ENCODE measurements at places on chromosomes 13 and 19.
A peak's percentile ranks its signal among the peaks of the same experiment; 100 is the strongest.

DNA sequence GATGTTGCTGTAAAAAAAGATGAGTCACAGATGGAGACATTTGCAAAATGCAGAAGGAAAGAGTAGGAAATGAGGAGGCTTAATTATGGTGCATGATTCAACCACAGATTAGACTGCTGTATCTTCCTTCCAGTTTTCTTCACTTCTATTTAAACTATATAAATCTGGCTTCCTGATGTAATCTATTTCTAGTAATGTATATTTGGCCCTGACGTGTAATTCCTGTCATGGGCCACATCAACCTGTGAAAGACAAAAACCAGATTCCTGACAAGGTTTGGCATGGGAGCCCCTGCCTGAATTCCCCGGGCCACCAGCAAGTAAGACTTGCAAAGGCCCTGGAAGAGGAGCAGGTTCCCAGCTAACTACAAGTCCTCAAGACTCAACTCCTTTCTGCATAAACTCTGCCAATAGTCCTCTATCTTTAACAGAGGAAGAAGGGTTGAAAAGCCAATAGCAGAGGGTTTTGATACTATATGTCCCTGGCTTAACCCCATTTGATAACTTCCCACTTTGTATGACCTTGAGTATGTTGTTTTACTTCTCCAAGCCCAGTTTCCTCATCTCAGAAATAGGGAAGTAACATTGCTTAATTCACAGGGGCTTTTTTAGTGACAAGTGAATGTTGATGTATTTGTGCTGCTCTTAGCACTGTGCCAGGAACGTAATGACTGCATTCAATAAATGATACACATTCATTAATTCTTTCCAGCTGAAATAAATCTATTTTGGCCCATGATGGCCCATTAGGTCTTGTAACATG is 172.7 kb downstream of the SPRY2 start:
- no peak for DNase-seq

DNA sequence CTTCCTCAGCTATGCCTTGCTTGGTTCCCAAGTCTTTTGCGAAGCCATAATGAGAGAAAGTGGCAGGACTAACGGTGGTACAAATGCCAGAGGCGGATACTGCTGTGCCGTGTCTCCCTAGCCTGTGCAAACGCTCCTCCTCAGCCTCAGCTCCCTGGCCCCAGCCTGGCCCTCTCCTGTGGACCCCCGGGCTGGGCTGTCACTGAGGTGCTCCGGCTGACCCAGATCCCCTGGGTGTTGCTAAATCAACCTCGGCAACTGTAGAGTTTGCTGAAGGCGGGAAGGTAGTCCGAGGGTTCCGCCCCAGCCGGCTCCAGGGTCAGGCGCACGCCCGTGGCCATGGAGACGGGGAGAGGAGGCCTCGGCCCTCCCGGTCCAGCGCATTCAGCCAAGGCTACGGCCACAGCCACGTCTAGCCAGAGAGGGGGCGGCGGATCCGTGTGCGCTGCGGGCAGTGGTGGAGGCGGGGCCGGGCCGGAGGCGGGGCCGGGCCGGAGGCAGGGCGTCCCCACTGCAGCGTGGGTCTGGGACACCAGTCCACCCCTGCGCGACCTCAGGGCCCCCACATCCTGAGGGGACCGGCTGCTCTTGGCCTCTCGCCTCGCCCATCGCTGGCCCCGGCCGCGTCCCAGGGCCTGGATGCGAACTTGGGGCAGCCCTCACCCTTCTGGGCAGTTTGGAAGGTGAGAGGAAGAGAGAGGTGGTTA is 16.4 kb upstream of the ZNF492 start:
- DNase-seq, result peak; percentile 35

- DNase-seq, result no peak
These were observed 10.9 kb downstream of the ACP4 start for GRCh38 chr19:50801107-50801506.

- no peak for DNase-seq
These were observed 4.0 kb upstream of the HCN2 start for GRCh38 chr19:585551-586110.

DNA sequence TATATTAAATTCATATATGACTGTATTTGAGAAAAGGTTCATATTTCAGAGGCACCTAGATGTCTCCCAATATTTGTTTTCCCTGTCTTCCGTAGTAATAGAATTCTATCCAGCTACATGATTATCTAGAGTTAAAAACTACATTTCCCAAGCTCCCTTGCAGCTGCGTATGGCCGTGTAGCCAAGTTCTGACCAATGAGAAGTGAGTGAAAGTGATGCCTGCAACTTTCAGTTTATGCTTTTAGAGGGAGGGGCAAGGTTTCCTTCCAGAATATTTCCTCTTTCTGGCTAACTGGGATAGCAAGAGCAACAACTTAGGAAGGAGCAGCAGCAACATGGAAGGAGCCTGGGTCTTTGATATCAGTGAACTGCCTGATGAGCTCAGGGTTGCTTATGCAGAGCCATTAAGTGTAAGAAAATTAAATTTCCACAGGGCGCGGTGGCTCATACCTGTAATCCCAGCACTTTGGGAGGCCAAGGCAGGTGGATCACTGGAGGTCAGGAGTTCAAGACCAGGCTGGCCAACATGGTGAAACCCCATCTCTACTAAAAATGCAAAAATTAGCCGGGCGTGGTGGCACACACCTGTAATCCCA is 23.2 kb upstream of the CYP2A13 start:
- no peak for DNase-seq

- no peak for DNase-seq
These were observed 70.1 kb upstream of the IPO5 start for GRCh38 chr13:97883396-97883795.

DNA sequence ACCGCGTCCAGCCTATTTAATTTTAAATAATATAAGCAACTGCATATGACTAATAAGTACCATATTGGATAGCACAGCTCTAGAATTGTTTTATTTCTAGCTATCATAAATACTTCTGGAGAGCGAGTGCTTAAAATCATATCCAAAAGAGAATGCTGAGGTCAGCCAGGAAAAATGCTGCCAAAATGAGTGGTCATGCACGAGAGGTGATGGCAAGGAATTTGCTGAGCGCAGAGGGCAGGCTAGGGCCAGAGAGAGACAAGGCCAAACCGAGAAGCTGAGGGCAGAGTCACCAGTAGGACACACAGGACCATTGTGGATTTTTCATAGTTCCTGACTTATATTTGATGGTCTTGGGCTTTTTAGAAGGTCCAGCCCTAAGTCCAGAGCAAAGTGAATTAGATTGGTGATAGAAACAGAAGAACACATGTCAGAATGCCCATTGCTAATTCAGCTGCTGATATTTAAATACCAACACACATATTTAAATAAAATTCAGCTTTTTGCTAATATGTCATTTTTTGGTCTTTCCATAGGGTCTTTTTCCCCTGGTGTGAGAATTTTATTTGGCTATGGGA is 33.6 kb upstream of the UBL3 start:
- no peak for DNase-seq
